ENCODE measurements at places on chromosomes 5 and 9.

DNA sequence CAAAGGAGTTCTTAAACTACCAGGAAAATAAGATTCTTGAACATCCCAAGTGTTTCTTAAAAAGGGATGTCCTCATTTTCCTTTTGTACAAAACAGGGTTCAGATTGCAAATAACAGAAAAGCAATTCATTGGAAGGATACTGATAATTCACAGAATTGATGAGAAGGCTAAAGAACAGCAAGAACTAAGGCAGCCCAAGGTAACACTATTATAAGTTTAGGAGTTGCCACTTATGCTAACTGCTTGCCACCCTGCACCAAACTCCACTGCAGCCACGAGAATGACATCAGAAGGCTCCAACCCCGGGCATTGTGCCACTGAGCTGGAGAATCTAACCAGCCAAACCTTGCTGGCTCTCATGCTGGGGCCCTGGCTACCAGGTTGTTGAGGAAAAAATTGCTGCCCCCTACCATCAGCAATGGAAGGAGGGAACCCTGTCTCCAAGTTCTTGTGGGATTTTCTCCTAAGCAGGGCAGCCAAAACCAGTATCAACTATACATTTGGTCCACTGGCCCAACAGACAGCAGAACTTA lies 123.4 kb downstream of the ARL15 start:
- no peak for DNase-seq

DNA sequence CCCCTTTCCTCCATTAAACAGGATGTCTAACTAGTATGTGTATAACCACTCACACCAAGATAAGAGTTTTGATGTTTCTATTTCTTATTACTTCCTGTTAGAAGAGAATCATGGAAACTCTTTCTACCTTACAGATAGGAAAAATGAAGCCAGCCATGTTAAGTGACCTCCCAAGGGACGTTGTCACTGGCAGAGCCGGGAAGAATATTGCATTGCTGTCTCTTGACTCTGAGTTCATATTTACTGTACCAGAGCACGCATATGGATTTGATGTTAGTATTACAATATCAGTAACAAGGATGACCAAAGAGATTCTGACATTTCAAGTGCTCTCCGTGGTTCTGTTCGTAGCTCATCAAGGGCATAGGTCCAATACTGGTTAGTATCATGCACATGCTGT lies 12.5 kb upstream of the C5orf63 start:
- no peak for DNase-seq

- no peak for DNase-seq
Measured at GRCh38 chr5:68843624-68844364, 250.0 kb upstream of the SLC30A5 start.

DNA sequence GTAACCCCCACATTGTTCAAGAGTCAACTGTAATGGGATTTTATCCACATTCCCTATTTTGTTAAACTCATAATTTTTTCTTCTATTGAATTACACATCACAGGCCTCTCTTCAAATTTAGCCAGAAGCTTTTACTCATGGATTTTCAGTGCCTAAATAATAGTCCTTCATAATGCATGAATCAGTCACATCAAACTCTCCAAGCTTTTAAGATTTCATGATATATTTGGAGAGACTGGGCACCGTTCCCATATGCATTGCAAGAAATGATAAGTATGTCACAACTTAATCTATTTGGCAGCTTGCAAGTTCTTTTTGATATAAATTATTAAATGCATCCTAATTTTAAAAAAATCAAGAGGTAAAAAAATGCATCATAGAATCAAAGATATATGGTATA lies 465.9 kb downstream of the DMAC1 start:
- DNase-seq, result no peak

DNA sequence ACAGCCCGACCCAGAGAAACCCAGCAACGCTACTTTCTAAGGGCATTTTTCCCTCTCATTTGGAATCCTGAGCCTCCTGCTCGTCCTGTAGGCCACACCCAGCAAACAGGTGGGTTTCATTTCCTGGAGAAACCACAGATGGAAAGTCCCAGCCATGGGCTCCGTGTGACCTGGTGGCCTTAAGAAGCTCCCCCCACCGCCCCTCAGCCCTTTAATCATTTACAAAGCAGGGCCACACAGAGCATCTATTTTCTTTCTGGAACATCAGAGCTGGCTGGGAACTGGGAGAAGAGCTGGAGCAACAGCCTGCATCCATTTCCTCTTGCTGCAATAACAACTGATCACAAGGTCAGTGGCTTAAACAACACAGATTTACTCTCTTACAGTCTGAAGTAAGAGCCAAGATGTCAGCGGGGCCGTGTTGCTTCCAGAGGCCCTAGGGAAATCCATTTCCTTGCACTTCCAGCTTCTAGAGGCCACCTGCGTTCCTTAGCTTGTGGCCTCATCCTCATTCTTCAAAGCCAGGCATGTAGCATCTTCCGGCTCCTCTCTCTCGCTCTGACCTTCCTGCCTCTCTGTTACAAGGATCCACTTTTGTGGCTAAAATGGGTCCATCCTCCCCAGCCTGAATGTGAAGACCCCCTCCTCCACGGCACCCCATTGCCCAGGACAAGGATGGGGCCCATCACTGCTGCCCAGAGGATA lies 40.5 kb downstream of the C9orf50 start:
- DNase-seq, result no peak

GRCh38 chr9:80954521-80954920 lies 734.8 kb downstream of the TLE1 start:
- no peak for DNase-seq

- no peak for DNase-seq
Measured at GRCh38 chr9:77944556-77945243, 86.9 kb downstream of the GNAQ start.

GRCh38 chr5:22699319-22699718 lies 153.8 kb downstream of the CDH12 start:
- DNase-seq, result no peak

GRCh38 chr9:137366445-137366810 lies 56.5 kb downstream of the EXD3 start:
- DNase-seq, result no peak

- no peak for DNase-seq
Measured at GRCh38 chr5:36680066-36680465, 73.7 kb downstream of the SLC1A3 start.

- no peak for DNase-seq
Measured at GRCh38 chr9:122477346-122477745, 380 bp downstream of the OR1J1 start.

- DNase-seq, result no peak
Measured at GRCh38 chr5:35026280-35026840, 21.4 kb downstream of the AGXT2 start.

DNA sequence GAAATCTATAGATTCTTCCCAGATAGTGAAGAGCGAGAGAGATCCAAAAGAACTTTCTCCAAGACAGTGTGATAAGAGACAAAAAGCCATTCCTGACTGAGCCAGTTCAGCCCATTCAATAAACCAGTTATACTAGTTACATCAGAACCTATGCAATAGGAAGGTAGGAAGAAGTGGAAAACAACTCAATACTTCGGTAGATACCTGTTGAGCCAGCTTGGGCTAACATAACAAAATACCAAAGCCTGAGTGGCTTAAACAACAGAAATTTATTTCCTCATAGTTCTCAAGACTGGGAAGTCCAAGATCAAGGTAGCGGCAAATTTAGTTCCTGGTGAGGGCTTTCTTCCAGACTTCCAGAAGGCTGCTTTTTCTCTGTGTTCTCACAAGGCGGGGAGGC lies 214.5 kb upstream of the GRAMD2B start:
- DNase-seq, result no peak

DNA sequence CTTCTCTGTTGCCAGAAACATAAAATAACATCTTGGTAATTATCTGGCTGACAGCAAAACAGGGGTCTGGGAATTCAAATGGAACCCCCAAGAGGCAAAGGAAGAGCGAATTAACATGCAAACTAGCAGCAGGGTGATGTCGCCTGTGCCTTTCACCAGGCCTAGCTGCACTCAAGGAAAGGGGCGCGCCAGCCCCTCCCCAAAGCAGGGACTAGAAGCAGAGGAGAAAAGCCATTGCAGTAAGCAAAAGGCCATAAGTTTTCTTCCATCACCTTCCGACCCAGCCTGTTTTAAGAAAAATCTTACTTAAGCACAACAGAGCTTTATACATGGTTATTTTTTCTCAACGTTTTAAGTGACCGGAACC lies 539 bp downstream of the POC5 start:
- DNase-seq, result no peak

GRCh38 chr9:126146254-126147145 lies 180.1 kb upstream of the MVB12B start:
- DNase-seq, result peak; percentile 66

- no peak for DNase-seq
Measured at GRCh38 chr5:135977375-135977928, 22.7 kb upstream of the LECT2 start.

GRCh38 chr5:132184588-132184987 lies 43.1 kb downstream of the P4HA2 start:
- DNase-seq, result no peak

DNA sequence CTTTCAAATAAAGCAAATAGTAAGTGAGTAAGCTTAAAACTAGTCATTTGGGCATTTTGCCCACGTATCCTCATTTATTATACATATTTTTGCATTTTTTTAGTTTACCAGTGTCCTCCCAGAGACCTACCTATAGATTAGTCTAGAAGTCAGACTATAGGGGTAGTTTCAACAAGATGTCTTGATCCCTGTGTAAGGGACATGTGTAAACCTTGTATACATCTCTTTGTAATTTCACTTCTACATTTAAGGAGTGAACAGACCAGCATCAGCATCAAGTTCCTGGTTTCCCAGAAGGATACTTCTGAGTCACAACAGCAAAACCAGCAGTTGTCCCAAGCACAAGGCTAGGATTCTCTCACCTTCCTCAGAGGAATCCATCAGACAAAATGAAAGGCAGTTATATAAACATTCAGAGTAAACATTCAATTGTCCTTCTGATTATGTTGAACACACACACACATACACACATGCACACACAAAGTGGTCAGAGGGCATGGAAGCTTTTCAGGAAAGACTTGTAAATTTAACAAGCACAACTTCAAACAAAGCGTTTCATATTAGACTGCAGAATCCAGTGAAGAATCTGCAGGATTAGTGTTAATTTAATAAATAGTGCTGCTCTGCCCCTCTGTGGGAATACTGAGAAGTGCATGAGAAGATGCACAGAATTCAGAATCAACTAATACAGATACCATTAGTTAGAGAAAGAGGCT lies 55.4 kb downstream of the HINT1 start:
- no peak for DNase-seq

- no peak for DNase-seq
Measured at GRCh38 chr5:58080573-58080972, 379.3 kb downstream of the PLK2 start.

- no peak for DNase-seq
Measured at GRCh38 chr9:115525111-115526058, 407.4 kb upstream of the TNC start.

- no peak for DNase-seq
Measured at GRCh38 chr9:93112116-93112863, 16.3 kb downstream of the CARD19 start.

GRCh38 chr5:15598294-15598902 lies 98.4 kb downstream of the FBXL7 start:
- no peak for DNase-seq

GRCh38 chr9:109974143-109974917 lies 194.3 kb downstream of the PALM2AKAP2 start:
- no peak for DNase-seq

- no peak for DNase-seq
Measured at GRCh38 chr5:172832383-172833315, 1.4 kb upstream of the ERGIC1 start.

GRCh38 chr5:58458141-58458742 lies 1.6 kb downstream of the PLK2 start:
- no peak for DNase-seq

GRCh38 chr5:80703747-80704146 lies 49.0 kb upstream of the DHFR start:
- DNase-seq, result no peak

DNA sequence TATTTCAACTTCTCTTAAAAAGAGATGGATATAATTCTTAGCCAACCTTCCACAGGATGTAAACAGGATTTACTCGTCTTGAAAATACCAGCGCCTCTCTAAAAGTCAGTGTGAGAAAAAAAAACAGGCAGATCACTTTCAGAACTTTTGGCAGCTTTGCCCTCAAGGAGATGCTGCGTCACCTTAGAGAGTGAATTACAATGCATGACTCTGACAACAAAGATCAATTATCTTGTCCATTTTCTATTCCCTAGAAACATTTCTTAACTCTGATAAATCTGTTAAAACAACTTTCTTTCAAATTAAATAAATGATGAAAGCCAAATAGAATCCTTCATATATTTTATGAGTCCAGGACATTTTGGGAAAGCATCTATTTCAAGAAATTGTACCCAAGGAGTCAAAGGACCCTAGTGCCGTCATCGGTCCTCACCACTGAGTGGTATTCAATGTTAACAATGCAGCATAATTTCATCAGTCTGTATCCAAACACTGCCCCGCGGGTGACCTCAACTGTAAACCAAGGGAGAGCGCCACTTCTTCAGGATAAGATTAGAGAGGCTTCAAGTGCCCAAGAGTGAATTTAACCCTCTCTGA lies 536.0 kb downstream of the PDE4D start:
- no peak for DNase-seq

GRCh38 chr9:123655681-123656423 lies 274.1 kb downstream of the DENND1A start:
- no peak for DNase-seq

- no peak for DNase-seq
Measured at GRCh38 chr9:13149454-13149853, 130.0 kb downstream of the MPDZ start.

DNA sequence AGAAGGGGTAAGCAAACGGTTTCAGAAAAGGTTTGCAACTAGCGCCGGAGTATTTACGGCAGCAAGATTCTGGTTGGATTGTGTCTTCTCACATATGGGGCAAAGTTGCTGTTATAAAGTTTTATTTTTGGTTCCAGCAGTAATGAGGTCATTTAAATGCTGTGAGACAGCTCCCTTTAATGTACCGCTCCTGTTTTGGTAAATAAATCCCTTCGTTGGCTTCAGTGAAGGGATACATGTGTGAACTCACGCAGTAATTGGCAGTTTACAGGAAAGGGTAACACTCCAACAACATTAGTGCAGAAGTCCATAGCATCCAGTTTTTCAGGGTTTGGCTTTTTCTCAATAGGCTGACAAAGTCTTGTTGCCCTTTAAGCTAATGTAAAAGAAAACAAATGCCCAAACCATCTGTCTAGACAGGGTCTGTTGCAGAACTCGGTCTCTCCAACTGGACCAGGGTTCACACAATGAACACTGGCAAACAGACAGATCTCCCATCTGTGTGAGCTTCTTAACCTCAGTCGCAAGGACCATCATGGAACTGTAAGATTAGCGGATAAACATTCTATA lies 184.0 kb downstream of the GOLPH3 start:
- DNase-seq, result no peak

- no peak for DNase-seq
Measured at GRCh38 chr5:168836603-168837231, 257.5 kb upstream of the PANK3 start.

DNA sequence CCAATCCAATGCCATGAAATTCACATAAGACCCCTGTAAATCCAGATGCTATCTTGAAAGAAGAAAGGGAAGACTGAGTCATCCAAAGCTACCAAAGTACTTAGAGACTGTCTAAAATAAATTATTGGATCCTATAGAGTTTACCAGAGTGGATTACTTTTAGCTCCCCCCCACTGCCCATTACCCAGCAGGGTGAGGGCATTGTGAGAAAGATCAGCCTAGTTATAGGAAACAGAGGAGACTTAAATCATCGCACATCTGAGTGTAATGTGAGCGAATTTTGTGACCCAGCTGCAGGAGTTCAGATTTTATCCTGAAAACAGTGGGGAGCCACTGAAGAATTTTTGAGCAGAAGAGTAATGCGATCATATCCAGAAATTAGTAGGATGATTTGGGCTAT lies 1.6 kb upstream of the ENHO start:
- no peak for DNase-seq
